ENCODE measurements at places on chromosomes 2 and 18.

DNA sequence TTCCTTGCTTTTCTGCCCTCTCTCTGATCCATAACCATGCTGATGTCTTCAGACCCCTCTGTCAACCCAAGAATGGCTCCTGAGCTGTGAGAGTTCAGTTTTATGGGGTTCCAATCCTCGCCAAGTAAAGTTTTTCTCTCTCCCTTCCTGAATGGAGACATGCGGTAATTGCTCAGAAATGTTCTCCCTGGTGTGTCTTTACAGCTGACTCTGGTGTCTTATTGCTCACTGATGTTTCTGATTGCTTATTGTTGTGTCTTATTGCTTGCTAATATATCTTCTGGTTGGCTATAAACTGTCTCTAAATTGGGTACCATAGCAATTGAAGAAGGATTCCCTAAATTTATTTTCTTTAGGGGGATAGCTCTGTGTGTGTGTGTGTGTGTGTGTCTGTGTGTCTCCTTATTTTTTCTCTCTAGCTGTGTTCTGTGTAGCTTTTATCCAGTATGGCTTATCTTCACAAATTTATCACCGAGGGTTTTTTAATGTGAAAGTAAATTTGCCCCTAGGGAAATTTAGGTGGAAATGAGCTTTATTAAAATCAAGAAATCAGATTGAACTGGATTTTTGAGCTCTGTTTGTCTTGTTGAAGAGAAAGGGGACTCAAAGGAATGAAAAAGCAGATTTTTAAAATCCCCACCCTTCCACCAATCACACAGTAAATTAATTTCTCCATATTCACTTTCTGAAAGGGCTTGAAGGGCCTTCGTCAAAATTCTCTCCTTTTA, 19.5 kb downstream of the MGAT5 start:
- no peak for DNase-seq

GRCh38 chr2:169464882-169465281, 14.4 kb upstream of the BBS5 start:
- no peak for DNase-seq

- no peak for DNase-seq
Measured at GRCh38 chr2:13682540-13683272, 949.8 kb upstream of the LRATD1 start.

DNA sequence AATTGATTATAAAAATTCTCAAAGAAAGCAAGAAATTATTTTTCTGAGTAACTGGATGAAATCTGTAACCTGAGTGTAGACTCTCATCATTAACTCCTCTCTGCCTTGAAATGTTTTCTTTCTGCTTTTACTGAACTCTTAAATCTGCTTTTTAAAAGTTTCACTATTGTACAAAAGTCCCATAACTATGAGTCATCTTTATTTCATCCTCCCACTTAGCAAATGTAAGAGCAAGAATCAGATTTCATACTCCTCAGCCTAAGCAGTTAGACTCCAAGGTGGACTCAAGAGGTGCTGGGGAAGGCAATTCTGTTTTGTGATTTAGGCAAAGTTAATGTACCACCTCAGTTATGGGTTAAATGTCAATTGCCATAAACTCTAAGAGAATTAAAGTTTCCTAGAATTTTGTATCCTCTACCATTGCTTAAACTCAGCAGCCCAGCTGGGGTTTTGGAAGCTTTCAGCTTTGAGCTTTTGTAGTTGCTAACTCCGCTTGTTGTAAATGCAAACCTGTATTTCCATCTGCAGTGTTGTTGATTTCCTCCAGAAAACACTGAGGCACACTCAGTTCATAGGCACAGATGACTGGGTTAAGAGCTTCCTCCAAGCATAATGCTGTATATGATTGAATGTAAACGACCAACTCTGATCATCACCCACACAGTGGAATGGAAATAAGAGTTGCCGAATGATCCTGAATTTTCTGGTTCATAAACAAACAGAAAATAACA, 268.8 kb downstream of the ARHGAP15 start:
- no peak for DNase-seq

DNA sequence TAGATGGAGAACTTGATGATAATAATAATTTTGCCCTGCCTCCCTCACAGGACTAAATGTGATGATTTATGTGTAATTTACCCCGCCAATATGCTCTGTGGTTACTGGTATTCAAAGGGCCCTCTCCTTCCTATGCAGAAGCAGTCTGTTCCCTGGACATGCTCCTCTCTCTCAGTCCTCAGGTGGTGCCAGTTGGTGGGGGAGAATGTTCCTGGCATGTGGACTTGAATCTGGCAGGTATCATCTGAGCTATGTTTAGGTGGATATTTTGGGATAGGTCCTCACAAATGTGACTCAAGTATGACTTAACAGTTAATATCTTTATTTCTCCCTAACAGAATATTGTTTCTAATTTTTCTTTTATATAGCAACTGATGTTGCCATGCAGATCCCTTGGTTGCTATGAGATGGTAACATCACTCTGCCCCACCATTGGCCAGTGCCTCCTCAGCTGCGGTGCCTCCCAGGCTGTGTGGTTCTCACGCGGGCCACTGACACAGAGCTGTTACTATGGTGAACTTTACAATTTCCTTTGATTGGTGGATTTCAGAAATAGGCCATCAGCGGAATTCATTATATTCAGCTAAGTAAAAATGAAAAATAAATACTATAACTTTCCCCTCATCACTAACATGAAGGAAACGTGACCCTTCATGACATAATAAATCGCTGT, 106.7 kb upstream of the PELI1 start:
- no peak for DNase-seq

- no peak for DNase-seq
Measured at GRCh38 chr2:147603876-147604275, 241.0 kb upstream of the ACVR2A start.

GRCh38 chr2:157572725-157573124, 55.9 kb downstream of the ACVR1C start:
- no peak for DNase-seq

GRCh38 chr18:10437837-10438236, 16.6 kb upstream of the APCDD1 start:
- no peak for DNase-seq

GRCh38 chr2:128416806-128417205, 98.1 kb upstream of the HS6ST1 start:
- DNase-seq, result no peak

DNA sequence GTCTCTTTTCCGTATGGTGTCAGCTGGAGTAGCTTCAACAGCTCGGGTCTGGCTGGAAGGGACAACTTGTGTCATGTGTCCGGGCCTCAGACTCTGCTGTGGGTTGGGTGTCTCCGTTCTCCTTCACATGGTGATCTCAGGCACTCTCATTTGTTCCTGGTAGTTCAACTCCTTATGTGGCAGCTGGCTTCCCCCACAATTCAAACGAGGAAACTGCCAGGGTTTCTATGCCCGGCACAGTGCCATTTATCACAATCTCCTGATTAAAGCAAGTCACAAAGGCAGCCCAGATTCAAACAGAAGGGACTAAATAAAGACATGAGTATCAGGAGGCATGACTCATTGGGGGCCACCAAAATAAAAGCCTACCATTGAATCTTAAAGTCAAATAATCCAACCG, 22.7 kb downstream of the MRO start:
- no peak for DNase-seq

- DNase-seq, result no peak
Measured at GRCh38 chr2:231946241-231946814, 15.2 kb upstream of the DIS3L2 start.

- DNase-seq, result no peak
Measured at GRCh38 chr18:38025433-38026038, 459.9 kb upstream of the CELF4 start.

DNA sequence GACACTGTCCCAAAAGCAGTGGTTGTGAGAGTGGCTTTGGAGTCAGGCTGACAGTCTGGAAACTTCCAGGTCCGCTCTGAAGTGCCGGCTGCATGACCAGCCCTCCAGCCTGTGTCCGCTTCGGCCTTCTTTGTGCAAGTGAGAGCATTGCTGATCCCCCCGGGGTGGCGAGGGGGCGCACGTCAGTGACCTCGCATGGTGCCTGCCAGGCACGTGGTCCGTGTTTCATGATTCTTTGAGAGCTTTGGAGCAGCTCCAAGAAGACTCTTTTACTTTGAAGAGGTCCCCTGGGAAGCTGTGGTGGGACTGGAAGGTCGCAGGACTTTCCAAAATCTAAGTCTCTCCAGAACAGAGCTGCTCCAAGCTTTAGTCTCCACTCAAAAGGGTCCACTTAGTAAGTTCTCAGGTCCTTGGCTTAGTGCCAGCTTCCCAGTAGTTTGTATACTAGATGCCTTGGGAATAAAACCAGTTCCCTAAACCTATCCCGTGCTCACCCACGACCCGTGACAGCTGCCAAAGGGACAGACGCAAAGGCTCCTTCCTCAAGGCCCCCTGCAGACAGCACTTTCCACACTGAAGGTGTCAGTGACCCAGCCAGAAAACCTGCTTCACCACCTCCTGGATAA, 68.8 kb downstream of the ADI1 start:
- DNase-seq, result no peak

DNA sequence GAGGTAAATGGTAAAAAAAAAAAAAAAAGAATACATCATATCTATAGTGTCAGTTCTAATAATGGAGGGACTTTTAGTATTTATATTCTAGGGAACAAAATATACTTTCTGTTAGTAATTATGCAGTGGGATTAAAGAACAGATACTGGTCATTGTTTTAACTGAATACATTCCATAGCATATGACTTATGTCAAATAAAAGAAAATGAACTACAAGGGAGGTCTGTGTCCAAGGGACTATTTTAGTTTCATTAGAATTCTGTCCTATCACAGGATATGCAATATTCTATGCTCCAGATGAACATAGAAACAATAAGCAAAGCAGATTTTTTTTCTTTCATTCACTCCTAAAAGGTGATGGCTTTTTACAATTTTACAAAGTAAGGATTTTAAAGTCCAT, 154.2 kb upstream of the ZEB2 start:
- DNase-seq, result no peak

- no peak for DNase-seq
Measured at GRCh38 chr2:46485002-46485401, 5.6 kb downstream of the TMEM247 start.

DNA sequence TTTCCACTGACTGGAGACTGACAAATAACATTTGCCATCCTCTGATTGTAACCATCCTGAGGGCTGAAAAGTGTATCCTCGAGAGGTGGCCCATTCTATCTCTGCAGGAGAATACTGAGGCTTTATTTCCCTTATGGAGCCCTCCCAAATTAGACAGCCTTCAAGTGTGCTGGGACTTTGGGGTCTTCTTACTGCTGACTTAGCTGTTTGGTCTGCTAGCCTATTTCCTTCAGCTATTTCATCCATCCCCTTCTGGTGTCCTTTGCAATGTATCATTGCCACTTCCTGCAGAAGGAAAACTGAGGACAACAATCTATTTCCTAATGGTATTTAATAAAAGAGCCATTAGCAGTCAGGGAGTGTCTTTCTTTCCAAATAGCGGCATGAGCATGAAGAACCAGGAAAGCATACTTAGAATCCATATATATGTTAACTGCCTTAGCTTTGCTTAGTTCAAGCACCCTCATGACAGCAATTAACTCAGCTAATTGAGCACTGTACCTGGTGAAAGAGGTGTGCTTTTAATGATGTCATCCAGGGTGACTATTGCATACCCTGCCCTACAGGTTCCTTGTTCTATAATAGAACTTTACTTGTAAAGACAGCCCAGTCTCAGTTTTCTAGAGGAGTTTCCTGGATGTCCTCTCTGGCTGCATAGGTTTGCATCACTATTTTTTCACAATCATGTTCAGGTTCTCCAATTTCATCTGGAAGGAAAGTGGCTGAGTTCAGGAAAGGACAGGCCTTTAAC, 24.0 kb downstream of the CMPK2 start:
- DNase-seq, result no peak

GRCh38 chr2:236896688-236897087, 189.0 kb upstream of the COPS8 start:
- no peak for DNase-seq

- no peak for DNase-seq
Measured at GRCh38 chr2:1780693-1781092, 36.4 kb upstream of the PXDN start.

GRCh38 chr18:21134895-21135294, 23.3 kb upstream of the ROCK1 start:
- no peak for DNase-seq

DNA sequence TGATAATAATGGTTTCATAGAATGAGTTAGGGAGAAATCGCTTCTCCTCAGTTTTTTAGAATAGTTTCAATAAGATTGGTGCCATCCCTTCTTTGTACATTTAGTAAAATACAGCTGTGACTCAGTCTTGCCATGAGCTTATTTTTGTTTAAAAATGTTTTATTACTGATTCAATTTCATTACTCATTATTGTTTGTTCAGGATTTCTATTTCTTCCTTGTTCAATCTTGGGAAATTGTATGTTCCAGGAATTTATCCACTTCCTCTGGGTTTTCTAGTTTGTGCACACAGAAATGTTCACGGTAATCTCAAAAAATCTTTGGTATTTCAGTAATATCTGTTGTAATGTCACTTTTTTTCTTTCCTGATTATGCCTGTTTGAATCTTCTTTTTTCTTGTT, 371.5 kb upstream of the SETBP1 start:
- no peak for DNase-seq

DNA sequence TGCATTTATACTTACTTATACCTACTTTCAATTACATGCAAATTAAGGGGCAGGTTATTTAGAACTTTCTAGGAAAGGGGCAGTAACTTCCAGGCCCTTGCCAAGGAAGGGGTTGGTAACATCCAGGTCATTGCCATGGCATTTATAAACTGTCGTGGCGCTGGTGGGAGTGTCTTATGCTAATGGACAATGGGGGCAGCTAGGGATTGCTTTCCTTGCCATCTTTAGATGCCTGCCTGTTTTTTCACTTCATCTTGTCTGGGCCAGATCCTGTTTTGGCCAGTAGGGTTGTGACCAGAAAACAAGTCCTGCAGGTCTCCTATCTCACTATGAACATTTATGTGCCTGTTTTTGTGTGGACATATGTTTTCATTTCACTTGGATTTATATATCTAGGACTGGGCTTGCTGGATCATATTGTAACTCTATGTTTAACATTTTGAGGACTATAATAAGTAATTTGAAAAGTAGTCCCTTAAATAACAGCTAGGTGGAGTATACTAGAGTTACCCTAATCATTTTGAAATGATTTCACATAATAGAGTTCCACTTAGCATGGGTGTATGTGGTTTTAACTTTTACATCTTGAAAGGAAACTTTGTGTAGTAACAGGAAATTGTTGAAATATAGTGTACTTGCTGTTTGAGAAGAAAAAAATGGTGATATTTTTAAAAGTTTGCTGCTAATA, 56.1 kb downstream of the LCLAT1 start:
- no peak for DNase-seq

- DNase-seq, result no peak
Measured at GRCh38 chr2:172968061-172968469, 107.6 kb upstream of the MAP3K20 start.

- no peak for DNase-seq
Measured at GRCh38 chr18:12317664-12318333, 9.8 kb downstream of the TUBB6 start.

DNA sequence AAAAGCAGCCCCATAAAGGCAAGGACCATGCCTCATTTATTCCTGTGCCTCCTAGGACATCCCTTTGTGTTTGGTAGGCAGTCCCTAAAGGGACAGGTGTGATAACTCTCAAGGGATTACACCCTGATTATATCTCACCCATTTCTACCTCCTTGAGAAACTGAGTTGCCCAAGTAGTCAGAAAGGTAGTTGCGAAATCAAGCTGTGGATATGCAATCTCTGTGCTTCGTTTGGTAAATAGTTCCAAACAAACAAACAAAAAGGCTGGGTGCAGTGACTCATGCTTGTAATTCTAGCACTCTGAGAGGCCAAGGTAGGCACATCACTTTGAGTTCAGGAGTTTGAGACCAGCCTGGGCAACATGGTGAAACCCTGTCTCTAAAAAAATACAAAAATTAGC, 100.2 kb upstream of the ARL5A start:
- no peak for DNase-seq

- DNase-seq, result no peak
Measured at GRCh38 chr2:32558492-32558891, 69.4 kb upstream of the TTC27 start.

GRCh38 chr2:240244543-240244942, 104.1 kb upstream of the OTOS start:
- DNase-seq, result no peak

Data from activated naive CD4-positive, alpha-beta T cell treated with anti-CD3 and anti-CD28 coated beads, Interleukin-2, amount 50 U/mL, for 16 hours (primary cell).